Gastrocnemius medialis (tissue), 4 donors: ENCODE measurements at places on chromosomes 16 and 17. TPM values are rescaled to one million over a fixed set of nuclear protein-coding genes. Genes with fewer than 3 reads are reported as not detected.

GRCh38 chr17:49525831-49526741 is 31.0 kb downstream of the NGFR start:
- H3K4me3 ChIP-seq, result no peak overlapping the region
- H3K27ac ChIP-seq, result no peak overlapping the region
- no peaks in the 10 kb centered on the region for H3K27me3 ChIP-seq
- no peak for DNase-seq
- no peaks in the 10 kb centered on the region for H3K36me3 ChIP-seq

DNA sequence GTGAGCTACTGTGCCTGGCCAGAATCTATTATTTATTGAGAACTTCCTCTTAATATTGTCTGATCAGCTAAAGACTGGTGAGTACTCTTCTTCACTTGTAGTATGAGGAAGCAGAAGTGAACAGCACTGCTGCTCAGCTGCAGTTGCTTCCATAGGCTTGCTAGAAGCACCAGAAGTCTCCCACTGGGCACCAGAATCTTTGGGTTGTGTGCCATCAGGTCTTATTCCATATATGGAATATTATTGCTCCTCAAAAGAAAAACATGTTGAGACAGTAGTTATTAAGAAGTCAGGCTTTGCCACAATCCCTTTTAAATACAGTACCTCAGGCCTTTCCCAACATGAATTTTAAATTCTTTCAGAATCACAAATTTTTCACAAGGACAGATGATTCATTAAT is 17.2 kb downstream of the SNTB2 start:
- H3K27ac ChIP-seq, result no peak overlapping the region
- peaks cover 6% of the 10 kb centered on the region for H3K4me1 ChIP-seq
- no peak for DNase-seq
- no peaks in the 10 kb centered on the region for H3K36me3 ChIP-seq

GRCh38 chr17:10556301-10557005 is 7.0 kb upstream of the MYH2 start:
- no peak for DNase-seq
- no peaks in the 10 kb centered on the region for H3K36me3 ChIP-seq
- H3K4me3 ChIP-seq, result no peak overlapping the region
- H3K27me3 ChIP-seq, result no peaks in the 10 kb centered on the region

DNA sequence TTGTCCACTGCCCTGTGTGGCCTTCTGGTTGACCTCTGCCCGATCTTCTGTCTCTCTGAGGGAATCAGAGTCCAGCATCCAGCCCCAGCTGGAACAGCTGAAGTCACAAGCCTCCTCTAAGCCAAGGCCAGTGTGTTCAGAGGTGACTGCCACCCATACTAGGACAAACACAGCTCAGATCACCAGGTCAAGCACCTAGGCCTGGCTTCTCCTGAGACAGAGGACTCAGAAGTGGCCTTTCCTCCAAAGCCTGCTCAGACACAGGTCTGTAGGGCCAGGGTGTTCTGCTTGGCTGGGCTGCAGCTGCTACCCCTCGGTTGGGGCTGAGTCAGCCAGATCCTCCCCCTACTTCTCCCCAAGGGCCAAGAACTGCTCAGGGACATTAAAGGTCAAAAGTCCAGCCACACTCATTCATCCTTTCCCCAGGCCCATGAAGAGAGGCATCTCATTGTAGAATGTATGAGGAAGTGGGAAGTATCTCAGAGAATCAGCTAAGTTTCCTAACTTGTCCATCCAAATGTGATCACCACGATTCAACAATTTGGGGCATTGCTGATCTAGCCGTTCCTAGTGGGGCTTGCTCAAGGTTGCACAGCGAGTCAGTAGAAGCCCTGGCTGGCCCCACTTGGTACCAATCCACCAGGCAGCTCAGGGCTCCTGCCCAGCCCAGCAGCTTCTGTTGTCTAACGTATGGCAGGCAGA is 7.6 kb downstream of the SLC46A1 start:
- H3K4me1 ChIP-seq, result no peaks in the 10 kb centered on the region
- H3K4me3 ChIP-seq, result no peak overlapping the region
- H3K36me3 ChIP-seq, result peaks cover 18% of the 10 kb centered on the region
- H3K27ac ChIP-seq, result no peak overlapping the region
- no peak for DNase-seq

DNA sequence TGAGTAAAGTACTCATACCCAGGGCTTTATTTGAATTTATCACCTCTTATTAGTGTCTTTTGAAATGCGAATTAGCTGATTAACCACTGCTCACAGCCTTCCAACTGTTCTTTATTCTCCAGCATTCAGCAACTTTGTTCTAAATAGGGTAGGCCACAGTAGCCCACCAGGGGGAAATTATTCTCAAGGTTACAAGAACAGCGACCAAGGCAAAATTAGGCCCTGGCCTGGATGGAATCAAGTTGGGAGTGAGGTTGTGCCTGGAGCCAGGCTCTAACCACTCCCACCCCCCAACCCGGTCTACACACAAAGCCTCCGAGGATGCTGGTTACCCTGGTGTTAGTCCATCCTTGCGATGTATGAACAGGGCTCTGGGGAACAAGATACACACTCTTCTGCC is 245.5 kb downstream of the STX8 start:
- no peaks in the 10 kb centered on the region for H3K27me3 ChIP-seq
- DNase-seq, result no peak
- peaks cover 6% of the 10 kb centered on the region for H3K4me1 ChIP-seq

DNA sequence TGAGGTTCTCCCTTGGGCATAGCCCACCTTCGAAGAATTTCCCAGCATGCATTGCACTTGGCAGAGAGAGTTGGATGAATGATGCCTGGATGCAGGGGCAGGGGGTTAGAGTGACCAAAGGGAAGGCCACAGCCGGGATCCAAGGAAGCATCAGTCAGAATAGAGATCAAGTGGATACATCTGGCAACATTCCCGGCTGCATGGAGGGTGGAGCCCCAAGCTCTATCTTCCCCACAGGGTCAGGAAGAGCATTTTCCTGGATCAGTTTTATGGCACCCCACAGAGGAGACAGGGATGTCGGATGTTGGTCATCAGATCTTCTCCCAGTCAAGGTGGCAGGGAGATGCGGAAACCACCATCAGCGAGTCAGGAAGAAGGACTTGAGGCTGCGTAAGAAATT is 13.0 kb downstream of the PIRT start:
- no peak for DNase-seq
- no peaks in the 10 kb centered on the region for H3K4me1 ChIP-seq
- no peak overlapping the region for H3K27ac ChIP-seq
- H3K4me3 ChIP-seq, result no peak overlapping the region
- H3K27me3 ChIP-seq, result no peaks in the 10 kb centered on the region

- H3K4me3 ChIP-seq, result no peak overlapping the region
- no peaks in the 10 kb centered on the region for H3K4me1 ChIP-seq
- H3K27me3 ChIP-seq, result no peaks in the 10 kb centered on the region
- H3K27ac ChIP-seq, result no peak overlapping the region
- peaks cover 10% of the 10 kb centered on the region for H3K36me3 ChIP-seq
Measured at GRCh38 chr17:18905226-18905625, 46.7 kb upstream of the SLC5A10 start.

GRCh38 chr16:84618581-84619460 is 943 bp upstream of the COTL1 start:
- H3K4me3 ChIP-seq, result no peak overlapping the region
- peaks cover 12% of the 10 kb centered on the region for H3K4me1 ChIP-seq
- peaks cover 30% of the 10 kb centered on the region for H3K27me3 ChIP-seq
- peak overlapping the region; percentile 50 for H3K27ac ChIP-seq
- DNase-seq, result peak; percentile 23
- H3K36me3 ChIP-seq, result no peaks in the 10 kb centered on the region

DNA sequence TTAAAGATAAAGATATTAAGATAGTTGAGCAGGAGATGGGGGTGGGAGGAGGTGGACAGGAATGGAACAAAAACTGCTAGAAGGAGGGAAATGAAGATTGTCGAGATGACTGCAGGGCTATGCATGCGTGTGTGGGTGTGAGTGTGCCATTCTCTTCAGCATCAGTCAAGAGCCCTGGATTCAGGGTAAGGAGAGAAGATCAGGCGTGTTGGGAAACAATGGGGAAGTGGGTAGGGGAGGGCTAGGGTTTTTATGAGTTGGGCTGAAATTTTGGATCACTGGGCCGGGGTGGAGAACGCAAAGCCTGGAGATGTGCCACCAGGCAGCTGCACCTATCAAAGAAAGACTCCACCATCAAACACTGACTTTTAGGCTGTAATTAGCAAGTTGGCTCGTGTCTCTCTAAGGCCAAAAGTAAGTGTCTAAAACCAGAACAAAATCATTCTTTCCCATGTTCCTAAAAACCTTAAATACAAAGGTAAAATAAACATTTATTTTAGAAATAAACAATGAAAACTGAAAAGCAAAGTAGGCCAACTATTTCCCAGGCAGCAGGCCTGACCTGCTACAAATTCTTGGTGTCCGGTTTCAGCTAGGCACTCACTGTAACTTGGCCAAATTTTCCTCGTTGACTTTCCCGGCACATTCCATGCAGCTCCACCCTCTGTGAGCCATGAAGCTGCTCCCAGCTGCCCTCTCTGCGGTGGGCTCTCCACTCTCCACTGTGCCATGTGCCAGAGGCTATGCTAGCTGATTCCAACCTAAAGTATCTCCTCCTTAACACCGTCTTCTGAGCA is 4.2 kb downstream of the CDRT4 start:
- DNase-seq, result peak; percentile 60
- peak overlapping the region; percentile 62 for H3K27ac ChIP-seq
- peaks cover 24% of the 10 kb centered on the region for H3K4me1 ChIP-seq

GRCh38 chr16:80440667-80441066 is 100.1 kb upstream of the DYNLRB2 start:
- no peaks in the 10 kb centered on the region for H3K36me3 ChIP-seq
- no peaks in the 10 kb centered on the region for H3K4me1 ChIP-seq
- H3K27ac ChIP-seq, result no peak overlapping the region
- no peak for DNase-seq
- H3K27me3 ChIP-seq, result no peaks in the 10 kb centered on the region

DNA sequence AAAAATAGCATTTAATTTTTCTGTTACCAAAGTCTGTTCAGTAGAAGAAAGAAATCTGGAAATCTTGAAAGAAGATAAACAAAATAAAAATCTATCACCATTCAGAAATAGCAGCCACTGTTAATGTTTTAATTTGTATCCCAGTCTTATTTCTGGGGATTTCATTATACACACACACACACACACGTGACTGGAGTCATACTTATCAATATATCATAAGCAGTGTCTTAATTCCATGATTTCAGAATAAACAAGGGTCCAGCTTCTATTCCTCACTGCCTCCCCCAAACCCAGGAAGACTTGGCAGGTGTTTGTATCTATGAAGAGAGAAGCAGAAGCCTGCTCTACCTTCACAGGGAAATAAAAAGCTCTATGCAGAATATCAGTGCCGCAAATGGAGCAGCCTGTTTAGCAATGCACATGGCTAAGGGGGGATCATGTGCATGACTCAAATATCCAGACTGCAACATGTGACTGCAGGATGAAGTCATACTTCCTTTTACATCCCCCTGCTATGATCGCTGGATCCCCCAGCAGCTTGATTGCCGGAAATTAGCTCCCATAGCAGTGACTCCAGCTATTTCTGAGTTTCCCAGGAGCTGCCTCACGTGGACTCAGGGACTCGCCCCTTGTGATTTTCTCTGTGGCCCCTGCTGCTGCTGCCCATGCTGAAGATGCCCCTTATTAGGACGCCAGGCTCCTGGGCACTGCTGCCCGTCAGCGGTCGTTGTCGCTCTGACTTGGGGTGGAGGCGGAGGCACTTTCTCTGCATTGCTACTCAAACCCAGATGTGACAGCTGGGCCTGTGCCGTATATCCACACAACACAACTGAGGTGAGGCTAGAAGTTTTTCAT is 341.0 kb downstream of the CPPED1 start:
- no peaks in the 10 kb centered on the region for H3K4me1 ChIP-seq
- no peak overlapping the region for H3K4me3 ChIP-seq
- peak overlapping the region; percentile 70 for H3K27ac ChIP-seq
- H3K27me3 ChIP-seq, result no peaks in the 10 kb centered on the region

DNA sequence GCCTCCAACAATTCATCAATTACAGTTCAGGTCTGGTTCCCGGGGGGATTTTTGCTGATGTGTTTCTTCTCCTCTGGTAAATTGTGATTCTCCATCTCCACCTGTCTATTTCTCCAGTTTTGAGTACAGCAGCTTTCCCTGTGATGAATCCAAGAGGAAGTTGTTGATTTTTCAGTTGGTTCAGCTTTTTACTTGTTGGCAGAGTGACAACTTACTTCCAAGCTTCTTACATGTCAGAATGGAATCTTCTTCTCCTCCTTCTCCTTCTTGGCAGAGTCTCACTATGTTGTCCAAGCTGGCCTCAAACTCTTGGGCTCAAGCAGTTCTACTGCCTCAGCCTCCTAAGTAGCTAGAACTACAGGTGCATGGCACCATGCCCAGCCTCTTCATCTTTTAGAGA is 33.4 kb upstream of the TMEM92 start:
- no peak overlapping the region for H3K27ac ChIP-seq
- H3K4me1 ChIP-seq, result peaks cover 3% of the 10 kb centered on the region
- no peak for DNase-seq
- H3K36me3 ChIP-seq, result no peaks in the 10 kb centered on the region
- no peaks in the 10 kb centered on the region for H3K27me3 ChIP-seq

The C17orf50 gene
- total RNA-seq, result not detected

The JMJD8 gene
- 81.8 TPM for total RNA-seq

The UMOD gene
- not detected for total RNA-seq

The SLC16A6 gene
- 1.1 TPM for total RNA-seq

The CD79B gene
- 5.1 TPM for total RNA-seq
